Stimulated activated CD8-positive, alpha-beta memory T cell treated with anti-CD3 and anti-CD28 coated beads, Interleukin-7, amount 100 ng/mL, for 1 hour (primary cell): ENCODE measurements at places on chromosomes 4 and X.

GRCh38 chrX:121455890-121456289 lies 408.5 kb downstream of the GLUD2 start:
- no peak for DNase-seq

- no peak for DNase-seq
Measured at GRCh38 chr4:149897783-149898182, 82.1 kb upstream of the IQCM start.

- no peak for DNase-seq
Measured at GRCh38 chrX:10769195-10769594, 148.8 kb upstream of the MID1 start.

- no peak for DNase-seq
Measured at GRCh38 chr4:22440999-22441398, 74.9 kb downstream of the ADGRA3 start.

DNA sequence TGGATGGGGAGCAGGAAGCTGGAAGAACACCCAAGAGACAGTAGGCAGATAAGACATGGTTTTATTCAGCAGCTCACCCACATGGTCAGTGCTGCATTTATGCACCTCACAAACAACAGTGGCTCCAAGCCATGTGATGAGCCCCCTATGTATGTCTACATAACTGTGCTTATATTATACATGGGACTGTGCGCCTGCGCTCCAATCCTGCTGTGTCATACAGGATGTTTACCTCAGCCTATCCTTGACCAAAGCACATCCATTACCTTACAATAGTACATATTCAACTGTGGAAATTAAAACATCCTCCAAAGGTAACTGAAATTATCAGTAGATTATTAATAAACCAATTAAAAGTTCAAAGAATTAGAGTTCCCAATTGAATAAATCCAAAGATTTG lies 44.1 kb upstream of the SGMS2 start:
- no peak for DNase-seq

DNA sequence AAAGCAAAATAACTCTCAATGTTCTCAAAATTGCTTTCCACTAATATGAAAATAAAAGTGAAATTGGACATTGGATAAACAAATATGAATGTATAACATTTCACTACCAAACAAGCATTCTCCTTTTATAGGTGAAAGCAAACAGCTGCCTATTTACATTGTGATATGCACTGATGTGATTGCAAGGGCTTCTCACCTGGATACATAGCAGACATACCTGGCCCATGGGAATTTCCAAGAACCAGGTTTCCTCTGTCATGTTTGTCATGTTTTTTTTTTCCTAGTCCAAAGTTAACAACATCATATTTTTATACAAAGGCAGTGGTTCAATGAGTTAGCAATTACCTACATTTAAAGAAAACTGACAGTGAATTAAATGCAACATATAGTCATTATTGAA lies 228.5 kb downstream of the ANKRD50 start:
- no peak for DNase-seq

DNA sequence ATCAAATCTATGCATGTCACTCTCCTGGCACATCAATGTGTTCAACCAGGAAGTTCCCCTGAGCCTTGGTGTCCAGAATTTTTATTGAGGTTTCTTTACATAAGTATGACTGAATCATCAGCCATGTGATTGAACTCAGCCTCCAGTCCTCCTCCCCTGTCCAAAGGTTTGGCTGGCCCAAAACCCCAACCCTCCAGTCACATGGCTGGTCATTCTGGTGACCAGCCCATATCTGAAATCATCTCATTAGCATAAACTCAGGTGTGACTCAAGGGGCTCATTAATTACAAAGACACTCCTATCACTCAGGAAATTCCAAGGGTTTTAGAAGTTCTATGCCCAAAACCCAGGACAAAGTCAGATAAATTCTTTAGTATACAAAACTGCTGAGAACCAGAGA lies 20.6 kb upstream of the SUPT20HL2 start:
- DNase-seq = no peak
